Motor neuron (in vitro differentiated cells): ENCODE measurements at places on chromosomes 5 and 9. TPM values are rescaled to one million over a fixed set of nuclear protein-coding genes. Genes with fewer than 3 reads are reported as not detected.

- peak; percentile 14 for ATAC-seq
Measured at GRCh38 chr9:130446101-130446861, 1.5 kb downstream of the ASS1 start.

- no peak for ATAC-seq
Measured at GRCh38 chr5:8314965-8315364, 446.0 kb downstream of the MTRR start.

DNA sequence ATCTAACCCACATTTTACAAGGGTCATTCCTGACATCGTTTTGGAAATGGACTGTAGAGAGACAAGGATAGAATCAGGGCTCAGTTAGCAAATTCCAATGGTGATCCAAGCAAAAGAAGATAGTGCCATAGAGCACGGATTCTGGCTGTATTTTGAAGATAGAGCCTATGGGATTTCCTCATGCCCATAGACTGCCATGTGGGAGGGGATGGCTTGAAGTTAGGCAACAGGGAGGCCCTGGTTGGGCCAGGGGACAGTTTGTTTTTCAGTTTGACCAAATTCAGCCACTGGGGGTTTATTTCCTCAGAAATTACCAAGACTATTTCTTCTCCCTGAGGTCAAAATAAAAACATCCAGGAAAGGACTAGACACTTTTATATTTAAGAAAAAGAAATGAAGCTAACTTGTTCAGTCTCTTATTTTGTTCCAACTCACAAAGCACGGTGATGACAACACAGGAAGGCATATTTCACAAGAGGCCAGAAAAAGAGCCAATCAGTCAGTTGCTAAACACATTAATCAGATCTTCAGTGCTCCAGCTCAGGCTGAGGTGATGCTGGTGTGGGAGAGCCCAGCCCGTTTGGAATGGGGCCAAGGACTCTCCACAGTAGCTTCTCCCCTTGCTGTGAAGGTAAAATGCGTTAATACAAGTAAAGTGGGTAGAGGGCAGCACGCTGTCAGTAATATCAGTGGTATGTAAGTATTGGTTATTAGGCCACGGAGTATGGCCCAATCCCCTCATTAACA, 4.4 kb upstream of the DCTN4 start:
- ATAC-seq = peak; percentile 6

- no peak for ATAC-seq
Measured at GRCh38 chr9:95142728-95143127, 174.8 kb downstream of the FANCC start.

DNA sequence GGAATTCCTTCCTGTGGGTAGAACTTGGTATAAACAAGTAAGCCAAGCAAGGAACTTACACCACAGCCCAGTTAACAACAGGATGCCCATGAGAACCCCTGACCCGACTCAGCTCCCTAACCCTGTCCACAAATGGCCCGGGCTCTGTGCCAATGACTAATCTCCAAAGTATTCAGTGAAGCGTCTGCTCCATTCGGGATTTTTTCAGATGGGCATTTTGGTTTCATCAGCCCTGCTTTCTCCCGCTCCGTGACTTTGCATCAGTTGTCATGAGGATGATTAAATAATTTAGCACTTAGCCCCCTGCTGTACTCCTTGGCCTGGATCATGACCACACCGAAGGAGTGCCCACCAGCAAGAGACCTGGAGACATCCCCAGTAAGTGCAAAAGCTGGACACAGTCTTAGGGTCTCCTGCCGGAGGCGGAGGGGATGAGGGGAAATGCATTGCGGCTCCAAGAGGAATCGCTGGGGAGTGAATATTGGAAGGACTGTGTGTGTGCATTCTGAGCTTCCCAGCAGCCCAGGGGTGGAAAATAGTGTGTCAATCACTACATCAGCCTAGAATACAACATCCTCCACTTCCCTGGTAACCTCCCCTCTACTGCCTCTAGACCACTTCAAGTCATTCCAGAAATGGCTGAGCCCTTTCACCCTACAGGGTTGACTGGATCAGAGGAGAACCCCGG, 41.4 kb upstream of the DNAH5 start:
- ATAC-seq = no peak

Gene INSL4
- 0.41 and 0.42 TPM in 2 replicates for total RNA-seq

- peak; percentile 60 for ATAC-seq
Measured at GRCh38 chr9:83708515-83709158, 879 bp upstream of the UBQLN1 start.

DNA sequence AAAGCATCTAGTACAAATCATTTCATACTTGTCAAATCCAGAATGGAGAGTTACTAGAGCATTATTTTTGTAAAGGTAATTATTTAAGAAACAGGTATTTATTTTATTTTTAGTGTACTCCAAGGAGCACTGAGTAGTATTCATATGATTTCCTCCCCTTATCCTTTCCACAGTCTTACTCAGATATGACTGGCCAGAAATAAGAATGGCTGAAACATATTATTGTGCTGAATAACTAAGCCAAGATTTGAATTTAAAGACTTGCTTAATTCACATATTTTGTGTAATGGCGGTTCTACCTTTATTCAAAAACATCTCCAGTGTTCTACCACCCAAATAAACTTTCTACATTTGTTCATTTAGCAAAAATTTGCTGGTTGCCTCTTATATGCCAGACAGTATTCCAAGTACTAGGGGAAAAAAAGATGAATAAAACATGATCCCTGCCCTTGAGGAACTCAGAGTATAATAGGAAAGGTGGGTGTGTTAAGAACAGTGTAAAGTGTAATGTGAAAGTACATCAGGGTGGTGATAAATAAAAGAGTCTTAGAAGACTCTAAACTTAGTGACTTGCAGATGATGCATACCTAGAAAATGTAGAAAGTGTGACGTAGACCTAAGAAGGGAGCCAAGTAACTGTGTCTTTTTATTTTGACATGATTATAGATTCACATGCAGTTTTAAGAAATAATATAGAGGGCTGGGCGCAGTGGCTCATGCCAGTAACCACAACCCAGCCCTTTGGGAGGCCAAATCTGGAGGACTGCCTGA, 110.4 kb upstream of the GRHPR start:
- peak; percentile 98 for ATAC-seq

Gene FOXD4L6
- total RNA-seq = 0.58 and 1.2 TPM in 2 replicates

DNA sequence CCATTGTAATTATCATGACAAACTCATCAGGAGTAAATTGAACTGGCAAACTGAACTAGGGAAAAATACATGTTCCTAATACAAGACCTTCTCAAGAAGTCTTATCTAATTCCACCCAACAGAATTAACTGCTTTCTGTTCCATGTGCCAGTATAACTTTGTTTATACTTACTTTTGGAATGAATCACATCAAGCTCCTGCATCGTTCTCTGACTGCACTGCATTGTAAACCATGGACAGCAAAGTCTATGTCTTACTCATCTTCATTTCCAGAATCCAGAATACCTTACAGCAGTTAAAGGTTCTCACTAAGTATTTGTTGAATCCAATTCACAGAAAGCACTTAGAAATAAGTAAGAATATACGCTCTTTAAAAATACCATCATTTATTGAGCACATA, 102.8 kb downstream of the PLK2 start:
- no peak for ATAC-seq

Gene MZB1
- total RNA-seq = 0.51 and 0.54 TPM in 2 replicates

GRCh38 chr9:90552317-90552716, 90.3 kb downstream of the DIRAS2 start:
- no peak for ATAC-seq

GRCh38 chr9:110101531-110102161, 106.3 kb downstream of the C9orf152 start:
- ATAC-seq = no peak
